ENCODE measurements at places on chromosomes 3 and 15. TPM values are rescaled to one million over a fixed set of nuclear protein-coding genes. Genes with fewer than 3 reads are reported as not detected.

DNA sequence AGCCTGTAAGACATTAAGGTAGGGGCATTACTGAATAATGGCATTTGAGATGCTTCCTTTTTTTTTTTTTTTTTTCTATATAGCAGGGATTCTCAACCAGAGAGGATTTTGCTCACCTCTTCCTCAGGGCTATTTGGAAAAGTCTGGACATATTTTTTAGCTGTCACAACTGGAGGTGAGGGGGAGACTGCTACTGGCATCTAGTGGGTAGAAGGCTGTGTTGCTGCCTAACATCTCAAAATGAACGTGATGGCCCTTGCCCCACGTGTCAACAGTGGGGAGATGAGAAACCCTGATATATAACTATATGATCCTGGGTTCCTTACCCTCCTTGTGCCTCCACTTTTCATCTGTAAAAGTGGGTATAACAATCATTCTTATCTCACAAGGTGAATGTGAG lies 71.9 kb downstream of the CADPS start:
- no peak for DNase-seq
- no peaks in the 10 kb centered on the region for H3K27me3 ChIP-seq
- H3K4me1 ChIP-seq, result no peaks in the 10 kb centered on the region
- no peaks in the 10 kb centered on the region for H3K36me3 ChIP-seq

The MESP1 gene
- polyA plus RNA-seq, result 0.49 TPM

DNA sequence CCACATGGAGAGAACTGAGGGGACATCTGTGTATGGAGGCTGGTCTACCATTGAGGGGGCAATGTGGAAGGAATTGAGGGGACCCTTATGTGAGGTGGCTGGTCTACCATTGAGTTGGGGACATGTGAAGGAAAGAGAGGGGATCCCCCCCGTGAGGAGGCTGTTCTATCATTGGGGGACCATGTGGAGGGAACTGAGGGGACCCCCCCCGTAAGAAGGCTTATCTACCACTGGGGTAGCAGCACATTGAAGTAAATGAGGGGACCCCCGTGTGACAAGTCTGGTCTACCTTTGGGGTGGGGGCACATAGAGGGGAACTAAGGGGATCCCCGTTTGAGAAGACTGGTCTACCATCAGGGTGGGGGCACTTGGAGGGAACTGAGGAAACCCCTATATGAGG lies 158.0 kb downstream of the FBLN2 start:
- H3K27ac ChIP-seq, result no peak overlapping the region
- DNase-seq, result peak; percentile 12
- H3K4me1 ChIP-seq, result no peaks in the 10 kb centered on the region
- no peak overlapping the region for H3K4me3 ChIP-seq
- H3K36me3 ChIP-seq, result no peaks in the 10 kb centered on the region

- no peak overlapping the region for H3K27ac ChIP-seq
- H3K27me3 ChIP-seq, result no peaks in the 10 kb centered on the region
- no peaks in the 10 kb centered on the region for H3K36me3 ChIP-seq
- H3K4me1 ChIP-seq, result no peaks in the 10 kb centered on the region
Measured at GRCh38 chr15:76185716-76186115, 125.6 kb downstream of the ETFA start.

DNA sequence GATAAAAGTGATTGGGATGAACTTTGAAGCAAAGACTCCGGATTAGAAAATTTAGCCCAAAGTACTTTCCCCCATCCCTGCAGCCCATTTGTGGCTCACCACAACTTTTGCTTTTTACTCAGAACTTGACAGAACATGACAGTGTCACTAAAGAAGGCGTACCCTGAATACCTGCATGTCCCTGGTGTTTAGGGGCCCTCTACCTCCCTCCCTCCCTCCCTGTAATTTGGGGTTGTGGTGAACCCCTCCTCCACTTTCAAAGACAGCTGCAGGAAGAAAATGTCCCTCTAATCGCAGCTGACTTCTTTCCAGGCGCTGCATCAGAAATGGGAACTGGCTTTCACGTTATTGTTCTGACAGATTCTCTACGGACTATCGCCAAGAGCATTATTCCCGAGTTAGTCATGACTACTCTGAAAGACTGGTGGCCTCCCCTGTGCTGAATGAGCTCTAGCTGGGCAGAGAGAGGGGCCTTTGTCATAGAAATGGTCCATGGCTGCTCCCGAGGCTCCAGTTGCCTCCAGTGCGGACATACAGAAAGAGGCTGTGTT lies 93.2 kb upstream of the ARHGEF3 start:
- DNase-seq, result no peak
- H3K27me3 ChIP-seq, result no peaks in the 10 kb centered on the region
- H3K4me3 ChIP-seq, result no peak overlapping the region
- no peak overlapping the region for H3K27ac ChIP-seq
- no peaks in the 10 kb centered on the region for H3K36me3 ChIP-seq

DNA sequence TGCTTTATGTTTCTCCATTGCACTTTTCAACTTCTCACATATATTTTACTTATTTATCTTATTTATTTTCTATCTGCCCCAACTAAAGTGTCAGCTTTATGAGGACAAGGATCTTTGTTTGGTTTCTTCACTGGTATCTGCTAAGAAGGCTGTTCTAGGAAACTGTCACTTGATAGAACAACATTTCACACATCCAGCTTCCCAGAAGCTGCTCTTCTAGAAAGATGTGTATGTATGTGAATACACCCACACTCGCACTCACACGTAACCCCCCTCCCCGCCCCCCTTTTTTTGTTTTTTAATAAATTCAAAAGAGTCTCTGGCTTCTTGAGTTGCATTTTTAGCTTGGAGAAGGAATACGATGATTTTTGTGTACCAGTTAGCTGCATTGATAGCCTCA lies 143.1 kb downstream of the AKAP13 start:
- DNase-seq, result no peak
- H3K27ac ChIP-seq, result no peak overlapping the region
- no peaks in the 10 kb centered on the region for H3K27me3 ChIP-seq
- H3K4me3 ChIP-seq, result no peak overlapping the region

DNA sequence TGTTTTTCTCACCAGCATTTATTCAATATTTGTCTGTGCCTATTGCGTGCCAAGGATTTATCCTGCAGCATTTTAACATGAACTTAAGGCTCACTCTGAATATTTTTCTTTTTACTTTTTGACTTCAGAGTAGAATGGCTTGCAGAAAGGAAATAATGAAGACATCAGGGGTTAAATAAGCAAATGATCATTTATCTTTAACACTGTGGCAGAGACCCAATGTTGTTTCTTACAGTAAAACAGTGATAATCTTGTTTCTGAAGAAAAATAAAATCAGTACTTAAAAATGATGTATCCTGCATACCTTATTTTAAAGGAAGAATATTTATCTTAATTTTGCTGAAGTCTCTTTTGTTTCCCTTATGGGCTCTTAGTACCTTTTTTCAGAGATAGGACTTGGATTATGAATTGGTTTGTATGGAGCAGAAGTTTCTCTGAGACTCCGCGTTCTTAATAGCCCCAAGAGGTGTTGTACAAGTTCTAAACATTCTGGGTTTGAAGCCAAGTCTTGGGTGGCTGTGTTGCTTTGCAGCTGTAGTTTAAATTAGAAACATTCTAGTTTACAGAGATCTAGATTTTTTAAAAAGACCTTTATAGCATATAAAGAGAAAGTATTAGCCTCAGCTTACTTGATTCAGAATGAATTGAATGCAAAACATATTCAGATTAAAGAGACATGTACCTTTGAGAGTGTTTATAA lies 40.5 kb downstream of the COL6A6 start:
- no peaks in the 10 kb centered on the region for H3K4me1 ChIP-seq
- H3K27ac ChIP-seq, result no peak overlapping the region
- no peaks in the 10 kb centered on the region for H3K36me3 ChIP-seq
- no peak overlapping the region for H3K4me3 ChIP-seq

DNA sequence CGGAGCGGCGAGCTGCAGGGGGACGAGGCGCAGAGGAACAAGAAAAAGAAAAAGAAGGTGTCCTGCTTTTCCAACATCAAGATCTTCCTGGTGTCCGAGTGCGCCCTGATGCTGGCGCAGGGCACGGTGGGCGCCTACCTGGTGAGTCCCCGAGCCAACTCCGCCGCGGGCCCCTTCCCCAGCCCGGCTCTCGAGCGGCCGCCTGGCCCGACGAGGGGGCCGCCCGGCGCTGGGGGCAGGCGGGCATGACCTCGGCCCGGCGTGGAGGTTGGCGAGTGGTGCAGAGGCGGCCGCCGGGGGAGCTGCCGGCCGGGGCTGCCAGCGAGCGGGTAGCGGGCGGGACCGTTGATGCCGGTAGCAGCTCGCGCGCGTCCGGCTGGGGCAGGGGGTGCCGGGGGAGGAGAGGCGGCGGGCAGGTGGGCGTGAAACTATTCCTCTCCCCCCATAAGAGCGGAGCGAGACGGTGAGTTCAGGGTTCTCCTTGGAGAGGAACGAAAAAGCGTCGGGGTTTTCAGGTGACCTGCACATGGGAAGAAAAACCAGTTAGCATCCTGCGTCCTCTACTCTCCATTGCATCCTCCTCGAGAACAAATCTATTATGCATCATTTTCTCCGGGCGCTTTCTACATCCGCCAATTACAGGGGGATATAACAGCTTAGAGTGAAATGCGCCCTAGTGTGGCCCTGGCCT lies 585 bp downstream of the SLCO3A1 start:
- peak; percentile 68 for DNase-seq
- H3K27ac ChIP-seq, result peak overlapping the region; percentile 97
- H3K36me3 ChIP-seq, result no peaks in the 10 kb centered on the region
- no peaks in the 10 kb centered on the region for H3K4me1 ChIP-seq
- peak overlapping the region; percentile 93 for H3K4me3 ChIP-seq

DNA sequence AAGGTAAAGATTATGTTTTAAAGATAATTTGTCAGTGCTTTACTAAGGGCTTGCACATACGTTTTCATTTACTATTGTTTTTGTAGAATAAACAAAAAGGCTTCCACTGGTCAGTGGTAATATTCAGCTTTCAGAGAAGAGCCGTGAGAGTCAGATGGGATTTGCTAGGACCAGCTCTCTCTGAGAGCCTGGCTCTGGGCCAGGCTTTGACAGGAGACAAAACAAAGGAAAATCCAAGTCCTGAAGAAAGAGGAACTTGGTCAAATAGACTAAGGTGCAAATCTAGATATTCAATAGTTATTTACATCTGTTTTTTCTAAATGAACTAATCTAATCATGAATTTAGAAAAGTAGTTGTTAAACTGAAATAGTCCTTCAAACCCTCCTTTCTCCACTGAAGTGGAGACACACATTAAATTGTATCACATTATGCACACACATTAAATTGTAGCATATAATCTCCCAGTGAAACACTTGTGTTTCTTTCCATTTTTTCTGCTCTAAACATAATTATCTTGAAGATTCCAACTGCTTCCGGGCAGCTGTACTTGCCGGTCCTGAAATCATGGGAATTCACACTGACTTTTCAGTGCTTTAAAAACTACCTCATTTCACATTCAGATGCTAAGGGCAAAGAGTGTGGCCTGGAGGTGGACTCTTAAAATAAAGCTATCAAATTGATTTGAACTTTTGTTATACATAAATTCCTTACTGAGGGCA lies 55.1 kb upstream of the FILIP1L start:
- H3K27ac ChIP-seq, result peak overlapping the region; percentile 36
- no peak for DNase-seq
- peaks cover 3% of the 10 kb centered on the region for H3K36me3 ChIP-seq
- H3K27me3 ChIP-seq, result no peaks in the 10 kb centered on the region

DNA sequence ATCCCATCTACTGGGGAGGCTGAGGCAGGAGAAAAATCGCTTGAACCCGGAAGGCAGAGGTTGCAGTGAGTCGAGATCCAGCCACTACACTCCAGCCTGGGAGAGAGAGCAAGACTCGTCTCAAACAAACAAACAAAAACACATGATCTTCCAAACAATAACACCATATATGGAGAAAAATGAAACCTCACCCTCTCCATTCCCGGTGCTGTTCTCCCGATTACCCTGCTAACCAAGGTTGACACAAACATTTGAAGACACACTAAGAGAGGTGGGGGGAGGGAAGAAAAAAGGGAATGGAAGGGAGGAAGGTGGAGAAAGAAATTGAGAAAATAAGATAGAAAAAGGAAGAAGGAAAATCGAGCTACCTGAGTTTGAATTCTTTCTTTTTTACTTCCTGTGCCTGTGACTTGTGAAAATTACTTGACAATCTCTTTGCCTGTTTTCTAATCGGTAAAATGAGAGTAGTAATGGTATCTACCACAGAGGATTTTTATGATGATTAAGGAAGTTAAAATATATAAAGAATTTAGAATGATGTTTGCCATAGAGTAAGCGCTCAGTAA lies 1.1 kb upstream of the PLSCR2 start:
- H3K4me3 ChIP-seq, result no peak overlapping the region
- no peaks in the 10 kb centered on the region for H3K36me3 ChIP-seq
- H3K27me3 ChIP-seq, result no peaks in the 10 kb centered on the region
- no peaks in the 10 kb centered on the region for H3K4me1 ChIP-seq
- DNase-seq, result no peak

DNA sequence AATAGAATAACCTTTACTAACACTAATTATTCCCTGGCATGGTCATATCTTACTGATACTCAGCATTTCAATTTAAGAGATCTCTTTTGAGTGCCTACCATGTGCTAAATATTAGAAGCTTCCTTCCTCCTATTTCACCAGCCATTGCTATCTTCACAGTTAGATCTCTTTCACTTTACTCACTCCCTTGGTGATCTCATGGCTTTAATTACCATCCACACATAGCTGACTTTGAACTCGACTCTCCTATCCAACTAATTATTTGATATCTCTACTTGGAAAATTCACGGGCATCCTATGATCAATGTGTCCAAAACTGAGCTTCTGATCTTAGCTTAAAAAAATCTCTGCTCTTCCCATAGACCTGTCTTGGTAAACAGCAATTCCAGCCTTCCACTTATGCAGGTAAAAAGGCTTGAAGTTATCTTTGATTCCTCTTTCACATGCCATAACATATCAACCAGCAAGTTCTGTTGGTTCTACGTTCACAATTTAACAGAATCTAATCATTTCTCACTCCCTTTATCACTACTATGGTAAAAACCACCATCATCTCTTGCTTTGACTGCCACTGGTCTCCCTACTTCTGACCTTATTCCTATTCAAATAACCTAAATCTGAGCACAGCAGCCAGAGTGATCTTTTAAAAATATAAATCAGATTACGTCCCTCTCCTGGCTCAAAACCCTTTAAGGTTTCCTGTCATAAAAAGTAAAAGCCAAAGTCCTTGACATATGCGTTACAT lies 41.8 kb downstream of the HLTF start:
- H3K27me3 ChIP-seq, result no peaks in the 10 kb centered on the region
- no peak overlapping the region for H3K4me3 ChIP-seq
- H3K27ac ChIP-seq, result no peak overlapping the region
- no peak for DNase-seq
- H3K4me1 ChIP-seq, result no peaks in the 10 kb centered on the region
- H3K36me3 ChIP-seq, result no peaks in the 10 kb centered on the region

GRCh38 chr15:44569316-44569715 lies 32.4 kb downstream of the EIF3J start:
- H3K4me3 ChIP-seq, result no peak overlapping the region
- peaks cover 11% of the 10 kb centered on the region for H3K36me3 ChIP-seq
- H3K27me3 ChIP-seq, result no peaks in the 10 kb centered on the region
- H3K4me1 ChIP-seq, result no peaks in the 10 kb centered on the region

The DUOX1 gene
- polyA plus RNA-seq, result 0.13 TPM
